Fibroblast of skin of right quadriceps (primary cell): ENCODE measurements at places on chromosomes 7 and 10.

- DNase-seq: no peak
These were observed 140.9 kb downstream of the CXCL12 start for GRCh38 chr10:44243851-44244510.

DNA sequence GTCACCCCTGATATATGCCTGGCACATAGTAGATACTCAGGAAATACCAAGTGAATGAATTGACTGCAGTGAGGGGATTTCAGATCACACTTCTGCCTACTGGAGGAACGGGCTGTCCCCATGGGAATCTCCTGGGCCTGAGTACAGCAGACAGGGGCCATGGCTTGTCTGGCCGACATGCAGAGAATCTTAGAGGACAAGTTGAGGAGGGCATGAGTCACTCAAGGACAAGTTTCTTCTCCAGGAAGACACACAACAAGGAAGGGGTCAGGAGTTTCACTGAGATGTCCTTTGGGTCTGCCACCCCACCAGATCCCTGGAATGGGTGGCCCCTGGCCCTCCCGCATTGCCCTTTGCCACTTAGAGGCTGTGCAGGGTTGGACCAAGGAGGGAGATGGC lies 20.7 kb downstream of the PLPP4 start:
- DNase-seq: peak; percentile 51

- no peak for DNase-seq
These were observed 177.4 kb downstream of the ADK start for GRCh38 chr10:74328388-74328787.

GRCh38 chr7:148084138-148084537 lies 506.4 kb upstream of the C7orf33 start:
- DNase-seq: peak; percentile 68

DNA sequence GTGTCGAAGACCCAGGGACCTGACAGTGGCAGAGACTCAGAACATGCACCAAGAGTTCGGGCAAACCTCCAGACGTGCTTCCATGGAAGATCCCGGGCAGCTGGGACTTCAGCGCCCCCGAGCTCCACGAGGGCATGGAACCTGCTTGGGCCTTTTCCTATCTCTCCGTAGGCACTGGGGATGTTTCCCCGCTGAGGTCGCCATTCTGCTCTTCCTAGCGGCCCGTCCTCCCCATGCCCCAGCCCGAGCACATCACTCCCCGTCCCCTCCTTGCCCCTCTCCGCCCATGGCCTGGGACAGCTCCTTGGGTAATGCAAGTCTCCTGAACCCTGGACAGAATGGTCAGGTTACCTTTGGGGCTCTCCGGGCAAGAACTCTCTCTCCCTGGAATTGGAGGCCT lies 32.3 kb upstream of the SHH start:
- DNase-seq: no peak

DNA sequence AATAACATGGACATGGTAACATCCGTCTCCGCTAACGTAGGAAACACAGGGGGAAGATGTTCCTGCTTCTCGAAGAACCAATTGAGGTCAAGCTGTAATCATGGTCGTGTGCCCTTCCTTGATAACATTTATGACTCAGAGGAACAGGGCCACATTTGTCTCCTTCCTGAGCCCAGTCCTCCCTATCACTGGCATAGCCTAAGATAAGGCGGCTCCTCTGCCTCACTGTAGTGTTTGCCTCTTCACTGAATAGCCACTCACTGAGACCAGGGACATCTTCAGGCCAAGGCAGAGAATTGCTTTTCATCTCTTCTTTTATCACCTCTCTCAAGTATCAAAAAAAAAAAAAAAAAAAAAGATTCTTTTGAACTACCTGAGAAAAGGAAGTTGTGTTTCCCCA lies 5.4 kb upstream of the GRM8 start:
- DNase-seq: no peak

DNA sequence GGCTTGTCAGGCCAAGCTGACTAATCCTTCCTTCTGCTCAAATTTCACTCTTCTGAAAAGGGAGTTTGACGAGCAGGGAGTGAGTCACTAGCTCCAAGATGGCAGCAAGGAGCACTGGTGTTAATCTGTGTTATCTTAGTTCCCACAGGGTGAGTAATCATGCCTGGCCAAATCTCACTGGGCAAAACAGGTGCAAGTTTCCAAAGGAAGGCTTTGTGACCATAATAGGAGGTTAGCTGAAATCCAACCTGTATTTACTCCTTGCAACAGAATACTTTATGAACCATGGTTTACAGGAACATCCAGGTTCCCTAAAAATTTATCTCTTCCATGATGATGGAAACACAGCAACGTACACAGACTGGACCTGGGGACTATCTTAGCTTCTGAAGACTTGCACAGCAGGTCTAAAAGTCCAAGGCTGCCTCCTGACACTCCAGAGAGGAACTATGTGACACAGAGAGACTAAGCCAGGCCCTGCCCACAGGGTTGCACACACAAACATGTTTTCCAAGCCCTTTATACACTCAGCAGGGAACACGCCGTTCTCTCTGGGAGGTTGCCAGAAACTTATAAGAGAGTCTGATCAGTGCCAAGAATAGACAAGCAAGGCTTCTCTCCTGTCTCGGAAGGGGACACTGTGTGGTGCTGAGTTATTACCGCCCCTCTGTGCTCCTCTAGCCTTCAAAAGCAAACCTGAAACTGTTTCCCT lies 46.3 kb downstream of the PDK4 start:
- DNase-seq: peak; percentile 46

- no peak for DNase-seq
These were observed 109.5 kb upstream of the CDK6 start for GRCh38 chr7:92945840-92946239.

DNA sequence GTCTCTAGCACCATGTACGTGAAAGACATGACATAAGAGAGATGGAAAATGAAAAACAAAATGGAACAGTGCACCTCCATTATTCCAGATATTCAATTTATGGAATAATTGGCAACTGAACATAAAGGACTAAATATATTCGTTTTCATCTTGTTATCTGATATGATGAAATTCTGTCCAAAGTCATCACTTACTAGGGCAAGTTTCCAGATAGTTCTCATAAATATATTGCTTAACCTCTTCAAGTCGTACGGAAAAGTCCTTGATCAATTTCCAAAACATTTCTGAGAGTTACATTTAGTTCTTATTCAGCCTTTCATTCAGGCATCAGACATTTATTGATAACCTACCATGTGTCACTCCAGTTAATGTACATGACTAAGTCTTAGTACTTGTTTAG lies 185.2 kb downstream of the HGF start:
- DNase-seq: no peak

GRCh38 chr7:66167773-66168387 lies 37.3 kb upstream of the TPST1 start:
- peak; percentile 74 for DNase-seq

DNA sequence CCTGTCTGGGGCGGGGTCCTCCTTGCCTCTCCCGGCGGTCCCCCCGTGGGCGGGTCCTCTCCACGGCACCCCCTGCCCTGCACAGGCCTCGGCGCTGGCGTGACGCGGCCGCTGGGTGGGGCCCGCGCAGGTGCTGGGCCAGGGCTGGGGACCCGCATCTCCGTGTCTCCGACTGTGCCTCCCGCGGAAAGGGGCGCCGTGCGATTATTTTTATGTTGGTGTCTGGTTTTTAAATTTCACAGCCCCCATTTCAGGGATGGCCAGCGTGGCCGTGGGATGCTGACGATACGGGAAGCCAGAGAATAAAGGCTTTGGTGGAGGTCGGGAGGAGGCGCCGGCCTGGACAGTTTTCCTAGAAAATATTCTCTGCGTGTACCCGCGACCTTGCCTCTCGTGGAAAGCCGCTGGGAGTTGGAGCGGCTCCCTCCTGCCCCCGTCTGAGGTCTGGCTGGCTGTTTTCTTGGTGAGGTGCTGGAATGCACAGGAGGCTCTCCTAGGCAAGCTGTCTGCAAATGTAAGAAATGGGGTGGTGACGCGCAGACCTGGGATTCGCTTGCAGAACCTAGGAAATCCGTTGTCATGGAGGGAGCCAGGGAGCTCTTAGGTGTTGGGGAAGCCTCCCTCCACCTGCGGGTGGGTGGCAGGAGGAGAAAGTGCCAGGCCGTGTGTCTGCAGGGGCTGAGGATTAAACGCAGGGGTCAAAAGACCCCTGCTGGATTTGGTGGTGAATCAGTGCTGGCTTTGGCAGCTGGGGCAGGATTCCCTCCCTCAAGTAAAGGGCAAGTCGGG lies 28.7 kb upstream of the JAKMIP3 start:
- DNase-seq: no peak

- DNase-seq: peak; percentile 45
These were observed 71.7 kb downstream of the ICA1 start for GRCh38 chr7:8190119-8190895.

DNA sequence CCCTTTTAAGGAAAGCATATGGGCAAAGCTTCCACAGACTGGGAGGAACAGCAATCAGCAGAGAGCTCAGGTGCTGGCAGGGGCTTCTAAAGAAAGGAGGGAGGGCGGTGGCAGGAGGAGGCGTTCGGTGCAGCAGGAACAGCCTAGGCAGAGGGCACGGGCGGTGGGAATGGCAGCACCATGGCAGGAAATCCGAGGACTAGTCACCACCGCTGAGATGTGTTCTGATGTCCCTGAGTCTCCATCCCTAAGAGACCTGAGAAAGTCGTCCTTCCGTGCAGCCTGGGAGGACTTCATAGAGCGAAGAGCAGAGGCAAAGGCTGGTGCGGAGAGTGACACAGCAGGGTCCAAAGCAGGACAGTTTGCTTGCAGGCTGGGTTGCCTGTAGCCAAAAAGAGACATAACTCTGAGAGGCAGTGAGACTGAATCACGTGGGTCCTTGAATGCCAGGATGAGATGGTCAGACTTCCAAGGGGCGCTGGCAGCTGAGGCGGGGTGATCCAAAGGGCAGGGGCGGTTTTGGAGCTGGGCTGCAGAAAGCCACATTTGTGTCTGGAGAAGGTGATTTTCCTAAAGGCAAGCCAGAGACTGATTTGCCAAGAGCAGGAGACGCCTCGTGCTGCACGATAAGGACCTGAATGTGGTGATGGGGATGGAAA lies 35.8 kb upstream of the GRID1 start:
- DNase-seq: no peak

- DNase-seq: peak; percentile 11
These were observed 32.0 kb downstream of the GPAM start for GRCh38 chr10:112151524-112152039.

DNA sequence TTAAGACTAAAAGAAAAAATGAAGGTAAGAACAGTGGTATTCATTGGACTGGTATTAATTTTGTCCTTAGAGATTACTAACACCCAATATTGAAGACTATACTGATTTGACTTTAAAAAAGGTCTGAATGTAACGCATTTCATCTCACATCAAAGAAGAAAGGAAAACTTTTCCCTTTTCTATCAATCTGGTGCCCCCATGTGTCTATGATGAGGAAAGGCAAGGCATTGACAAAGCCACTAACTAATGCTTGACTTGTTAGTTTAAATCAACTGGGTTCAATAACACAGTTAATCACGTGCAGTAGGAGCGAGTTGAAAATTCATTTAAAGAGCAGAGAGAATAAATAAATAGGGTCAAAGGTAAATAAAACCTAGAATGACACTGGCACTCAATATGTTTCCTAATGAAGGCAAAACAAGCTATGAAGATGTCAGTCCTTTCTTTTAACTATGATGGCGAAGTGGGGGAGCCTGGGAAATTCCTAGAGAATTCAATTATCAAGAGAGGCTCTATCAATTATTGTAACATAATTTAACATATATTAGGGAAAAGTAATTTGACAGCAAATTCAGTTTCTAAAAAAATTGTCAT lies 180.9 kb downstream of the ANK3 start:
- peak; percentile 50 for DNase-seq

DNA sequence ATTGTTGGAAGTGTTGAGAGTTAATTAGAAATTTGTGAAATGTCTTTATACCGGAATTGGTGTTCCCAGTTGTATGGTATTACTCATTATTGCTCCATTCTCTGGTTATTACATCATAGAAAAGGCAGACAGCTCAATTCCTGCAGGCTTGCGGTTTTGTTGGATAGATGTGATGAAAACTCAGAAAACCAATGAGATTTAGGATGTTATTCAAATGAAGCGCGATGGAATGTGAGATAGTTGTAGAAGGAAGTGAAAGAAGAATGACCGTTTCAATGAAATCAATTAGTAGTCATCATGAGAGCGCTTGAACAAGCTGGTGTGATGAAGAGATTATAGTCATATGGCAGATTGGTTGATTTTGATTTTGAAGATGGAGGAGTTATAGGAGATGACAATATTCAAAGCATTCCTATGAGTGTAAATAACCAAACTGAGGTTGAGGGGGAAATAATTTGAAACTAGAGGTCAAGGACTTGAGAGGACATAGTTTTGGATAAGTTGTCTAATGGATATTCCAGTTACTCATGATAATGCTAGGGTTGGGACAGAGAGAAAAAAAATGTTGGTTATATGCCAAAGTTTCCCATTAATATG lies 991.5 kb downstream of the NRG3 start:
- DNase-seq: peak; percentile 78
